NCI-H1417 treated with DMSO at 0.1 percent for 48 hours (cell line): ENCODE measurements at places on chromosomes 4 and X.

DNA sequence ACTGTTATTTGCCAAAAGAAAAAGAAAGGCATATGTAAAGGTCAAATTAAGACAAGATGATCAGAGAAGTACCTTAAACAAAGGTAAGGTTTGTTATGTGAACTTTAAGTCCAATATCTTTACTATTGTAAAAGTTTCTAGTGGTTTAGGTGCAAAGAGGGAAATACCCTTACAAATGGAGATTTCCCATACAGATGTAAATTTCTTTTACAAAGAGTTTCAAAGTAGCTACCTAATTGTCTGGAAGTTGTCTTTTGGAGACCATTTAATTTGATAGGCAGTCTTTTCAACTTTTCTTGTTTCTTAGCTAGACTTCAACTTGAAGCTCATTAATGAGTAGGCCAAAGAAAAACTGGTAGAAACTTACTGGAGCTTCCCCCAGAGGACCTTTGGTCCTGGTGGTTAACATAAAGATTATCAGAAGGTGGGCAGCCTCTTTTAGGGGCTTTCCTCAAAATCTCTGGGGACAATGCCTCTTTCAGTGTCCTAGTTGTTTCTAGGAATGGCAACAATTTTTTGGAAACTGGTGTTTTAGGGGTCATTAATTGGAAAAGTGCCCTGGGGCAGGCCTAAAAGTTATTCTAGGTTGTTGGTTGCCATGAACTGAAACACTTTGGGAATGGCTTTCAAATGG is 297.3 kb downstream of the GUCY2F start:
- DNase-seq: no peak

GRCh38 chr4:98448908-98449307 is 187.7 kb downstream of the RAP1GDS1 start:
- DNase-seq: no peak

GRCh38 chr4:186693159-186693815 is 30.4 kb downstream of the FAT1 start:
- DNase-seq: no peak

- DNase-seq: no peak
These were observed 2.4 kb upstream of the LOC101059915 start for GRCh38 chrX:71664889-71665491.

GRCh38 chr4:47215759-47216158 is 184.4 kb downstream of the GABRB1 start:
- no peak for DNase-seq

- no peak for DNase-seq
These were observed 88.2 kb upstream of the STS start for GRCh38 chrX:7059214-7059838.

DNA sequence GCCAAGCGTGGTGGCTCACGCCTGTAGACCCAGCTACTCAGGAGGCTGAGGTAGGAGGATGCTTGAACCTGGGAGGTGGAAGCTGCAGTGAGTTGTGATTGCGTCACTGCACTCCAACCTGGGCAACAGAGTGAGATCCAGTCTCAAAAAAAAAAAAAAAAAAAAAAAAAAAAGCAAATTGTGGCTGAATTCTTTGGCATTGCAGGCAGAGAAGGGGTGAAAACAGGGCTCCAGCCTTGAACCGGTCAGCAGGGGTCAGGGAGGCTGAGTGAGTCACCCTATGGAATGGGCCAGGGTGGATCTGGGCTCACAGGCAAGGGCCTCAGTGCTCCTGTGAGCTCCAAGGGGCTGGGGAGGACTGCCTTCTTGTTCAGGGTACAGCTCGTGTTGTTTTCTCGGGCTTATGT is 13.2 kb upstream of the FAM3A start:
- no peak for DNase-seq

DNA sequence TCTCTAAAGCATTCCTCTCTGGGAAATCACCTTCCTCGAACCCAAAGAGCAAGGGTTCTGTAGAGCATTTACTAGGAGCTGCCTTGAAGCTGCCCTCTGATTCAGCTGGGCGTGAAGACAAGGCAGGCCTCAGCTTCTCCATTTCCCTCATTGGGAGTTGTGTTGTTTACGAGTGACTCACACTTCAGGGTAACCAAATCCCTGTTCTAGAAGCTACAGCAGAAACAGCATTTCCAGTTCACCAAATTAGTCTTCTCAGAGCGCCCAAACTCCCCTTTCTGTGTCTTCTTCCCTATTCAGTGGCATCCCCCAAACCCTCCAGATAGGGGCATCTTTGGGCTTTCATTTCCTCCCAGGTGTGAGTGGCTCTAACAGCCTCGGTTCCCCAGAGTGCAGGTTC is 863 bp upstream of the XPNPEP2 start:
- no peak for DNase-seq

- DNase-seq: no peak
These were observed 264.6 kb upstream of the CLNK start for GRCh38 chr4:10949039-10949733.

GRCh38 chrX:149650162-149650561 is 18.6 kb upstream of the TMEM185A start:
- DNase-seq: no peak

DNA sequence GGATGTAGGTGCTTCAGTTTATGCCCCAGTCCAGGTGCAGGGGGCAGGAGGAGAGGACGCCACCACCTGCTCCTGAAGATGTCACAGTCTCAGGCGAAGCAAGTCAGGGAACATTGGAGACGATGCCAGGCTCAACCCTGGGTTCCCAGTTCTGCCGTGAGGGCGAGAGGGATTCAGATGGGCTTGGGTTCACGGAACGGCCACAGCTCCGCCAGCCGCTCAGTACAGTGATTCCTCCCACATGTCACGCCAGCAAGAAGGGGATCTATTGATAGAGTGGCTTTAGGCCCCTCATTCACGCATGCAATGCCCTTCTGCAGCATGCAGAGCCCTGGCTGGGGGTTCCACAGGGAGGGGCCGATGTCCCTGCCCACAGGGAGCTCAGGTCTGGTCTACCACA is 34.2 kb downstream of the ADRA2C start:
- no peak for DNase-seq

GRCh38 chr4:55186123-55186522 is 60.7 kb upstream of the KDR start:
- DNase-seq: no peak
